HT1080 (cell line): ENCODE measurements at places on chromosomes 13 and 19. TPM values are rescaled to one million over a fixed set of nuclear protein-coding genes. Genes with fewer than 3 reads are reported as not detected.

The CTXN1 gene
- total RNA-seq, result 3.1 and 7.0 TPM in 2 replicates

The TLE2 gene
- total RNA-seq, result 1.1 TPM in 1 of 2 replicates, not detected in the other

GRCh38 chr19:4361152-4362046 lies 18.0 kb downstream of the MPND start:
- no peak for DNase-seq

DNA sequence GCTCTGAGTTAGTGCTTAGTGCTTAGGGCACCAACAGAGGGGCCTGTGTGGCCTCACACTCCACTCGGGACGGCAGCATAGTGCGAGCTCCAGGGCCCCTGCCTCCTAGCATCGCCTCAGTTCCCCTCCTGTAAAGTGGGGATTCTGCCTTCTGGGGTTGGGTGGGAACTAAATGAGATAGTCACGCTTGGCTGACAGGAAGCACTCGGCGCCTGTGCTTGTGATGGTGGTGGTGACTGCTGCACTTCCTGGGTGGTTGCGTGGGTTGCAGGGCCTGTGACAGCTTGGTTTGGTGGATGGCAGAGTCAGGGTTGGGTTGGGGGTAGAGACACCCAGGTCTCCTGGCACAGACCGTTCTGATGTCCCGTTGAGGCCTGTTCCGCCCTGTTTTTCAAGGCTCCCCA lies 7.7 kb downstream of the PLEKHF1 start:
- DNase-seq, result no peak

The ZNF737 gene
- 0.07 and 0.96 TPM in 2 replicates for total RNA-seq

- no peak for DNase-seq
Observed at GRCh38 chr13:109100705-109101304, 471.4 kb downstream of the MYO16 start.

The ZNF549 gene
- 3.7 and 4.2 TPM in 2 replicates for total RNA-seq

- DNase-seq, result no peak
Observed at GRCh38 chr13:36370108-36370429, 23.9 kb upstream of the SPART start.

- DNase-seq, result no peak
Observed at GRCh38 chr13:104011505-104012241, 945.5 kb upstream of the SLC10A2 start.

The IGFL2 gene
- total RNA-seq, result not detected in 2 replicates

DNA sequence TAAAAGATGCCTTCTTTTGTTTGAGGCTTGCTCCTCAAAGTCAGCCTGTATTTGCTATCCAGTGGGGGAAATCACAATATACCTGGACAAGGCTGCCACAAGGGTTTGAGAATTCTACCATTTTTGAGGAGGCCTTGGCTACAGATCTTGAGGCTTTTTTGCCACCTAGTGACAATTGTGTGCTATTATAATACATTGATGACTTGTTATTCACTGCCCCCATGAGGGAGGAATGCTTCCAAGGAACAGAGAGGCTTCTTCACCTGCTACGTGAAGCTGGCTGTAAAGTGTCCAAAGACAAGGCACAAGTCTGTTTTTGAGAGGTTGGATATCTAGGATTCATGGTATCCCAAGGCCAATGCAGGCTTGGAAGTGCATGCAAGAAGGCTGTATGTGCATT lies 72.5 kb downstream of the ZNF708 start:
- no peak for DNase-seq

DNA sequence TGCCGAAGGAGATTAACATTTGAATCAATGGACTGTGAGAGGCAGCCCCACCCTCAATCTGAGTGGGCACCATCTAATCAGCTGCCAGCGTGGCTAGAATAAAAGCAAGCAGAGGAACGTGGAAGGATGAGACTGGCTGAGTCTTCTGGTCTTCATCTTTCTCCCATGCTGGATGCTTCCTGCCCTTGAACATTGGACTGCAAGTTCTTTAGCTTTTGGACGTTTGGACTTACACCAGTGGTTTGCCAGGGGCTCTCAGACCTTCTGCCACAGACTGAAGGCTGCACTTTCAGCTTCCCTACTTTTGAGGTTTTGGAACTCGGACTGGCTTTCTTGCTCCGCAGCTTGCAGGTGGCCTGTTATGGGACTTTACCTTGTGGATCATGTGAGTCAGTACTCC lies 14.7 kb downstream of the NHLRC3 start:
- DNase-seq, result no peak

The KLK5 gene
- total RNA-seq, result not detected in 2 replicates

- peak; percentile 74 for DNase-seq
Observed at GRCh38 chr19:29285878-29286277, 72.9 kb upstream of the UQCRFS1 start.

The ENOX1 gene
- 2.8 and 3.2 TPM in 2 replicates for total RNA-seq

The FAM216B gene
- not detected in 2 replicates for total RNA-seq

GRCh38 chr13:110356362-110356761 lies 49.3 kb downstream of the COL4A2 start:
- no peak for DNase-seq

DNA sequence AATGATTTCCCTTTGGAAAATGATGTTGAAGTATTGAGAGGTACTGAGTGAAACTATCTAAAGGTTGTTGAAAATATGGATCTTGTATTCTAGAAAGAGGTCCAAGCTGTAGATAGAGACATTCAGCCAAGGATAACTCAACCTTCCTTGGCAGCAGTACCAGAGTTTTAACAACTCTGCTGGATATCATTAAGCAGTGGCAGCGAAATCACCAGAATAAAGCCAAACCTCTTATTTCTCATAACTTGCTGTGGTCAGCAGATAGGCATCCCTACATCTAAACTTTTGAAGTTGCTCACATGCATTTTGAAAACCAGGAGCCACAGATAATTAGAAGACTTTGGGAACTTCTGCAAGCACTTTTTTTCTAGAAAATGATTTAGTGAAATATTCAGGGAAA lies 559.8 kb downstream of the IRS2 start:
- DNase-seq, result no peak

GRCh38 chr13:37070956-37071355 lies 11.5 kb upstream of the SUPT20H start:
- no peak for DNase-seq

The FFAR3 gene
- total RNA-seq, result 0.11 TPM in 1 of 2 replicates, not detected in the other

GRCh38 chr13:46495066-46495465 lies 57.9 kb upstream of the LRCH1 start:
- no peak for DNase-seq

The TSHZ3 gene
- total RNA-seq, result 3.6 and 4.4 TPM in 2 replicates

DNA sequence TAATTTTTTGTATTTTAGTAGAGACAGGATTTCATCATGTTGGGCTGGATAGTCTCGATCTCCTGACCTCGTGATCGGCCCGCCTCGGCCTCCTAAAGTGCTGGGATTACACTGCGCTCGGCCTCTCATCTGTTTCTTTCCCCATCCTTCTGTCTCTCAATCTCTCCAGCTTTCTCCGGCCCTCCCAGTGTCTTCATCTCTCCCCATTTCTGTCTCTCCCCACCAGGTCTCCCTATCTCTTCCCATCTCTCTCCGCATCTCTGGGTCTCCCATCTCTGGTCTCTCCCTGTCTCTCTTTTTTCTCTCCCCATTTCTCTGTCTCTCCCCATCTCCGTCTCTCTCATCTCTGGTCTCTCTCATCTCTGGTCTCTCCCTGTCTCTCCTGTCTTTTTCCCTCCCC lies 12.2 kb upstream of the NFIX start:
- no peak for DNase-seq

The IGFL1 gene
- not detected in 2 replicates for total RNA-seq

DNA sequence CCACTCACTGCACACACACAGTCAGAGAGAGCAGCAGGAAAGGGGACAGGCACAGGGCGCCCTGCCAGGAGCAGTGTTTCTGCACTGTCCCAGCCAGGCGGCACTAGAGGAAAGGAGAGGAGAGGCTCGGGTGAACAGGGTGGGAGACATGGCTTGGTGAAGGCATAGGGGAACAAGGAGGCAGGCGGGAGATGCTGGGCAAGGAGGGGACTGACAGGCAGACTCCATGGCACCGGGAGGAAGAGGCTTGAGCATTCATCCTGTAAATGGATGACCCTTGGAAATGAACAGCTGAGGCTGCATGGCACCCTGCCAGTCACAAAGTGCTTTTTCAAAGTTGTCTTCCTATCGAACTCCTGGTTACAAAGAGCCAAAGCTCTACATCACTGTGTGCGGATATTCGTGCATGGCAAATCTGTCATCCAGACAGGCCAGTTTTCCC lies 22.4 kb downstream of the MED26 start:
- no peak for DNase-seq

GRCh38 chr13:43924549-43925245 lies 45.0 kb downstream of the LACC1 start:
- no peak for DNase-seq

The ABHD13 gene
- total RNA-seq, result 5.2 and 7.0 TPM in 2 replicates
